ENCODE measurements at places on chromosomes 6 and 20.

DNA sequence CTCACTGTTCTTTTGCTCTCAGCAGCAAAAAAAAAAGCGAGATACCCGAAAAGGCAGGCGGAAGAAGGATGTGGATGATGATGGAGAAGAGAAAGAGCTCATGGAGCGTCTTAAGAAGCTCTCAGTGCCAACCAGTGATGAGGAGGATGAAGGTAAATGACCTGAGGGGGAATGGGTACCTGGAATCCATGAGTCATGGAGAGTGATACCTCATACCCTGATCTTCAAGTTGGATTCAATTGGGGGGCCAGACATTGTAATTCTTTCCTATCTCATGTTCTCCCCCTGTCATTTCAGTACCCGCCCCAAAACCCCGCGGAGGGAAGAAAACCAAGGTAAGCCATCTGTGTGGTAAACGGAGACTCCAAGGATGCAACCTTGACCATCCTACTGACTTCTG, 6.8 kb downstream of the ABCF1 start:
- DNase-seq, result no peak

- DNase-seq, result no peak
Observed at GRCh38 chr20:3545401-3545925, 74.6 kb downstream of the ATRN start.

- no peak for DNase-seq
Observed at GRCh38 chr20:34951252-34951651, 4.4 kb downstream of the GSS start.

DNA sequence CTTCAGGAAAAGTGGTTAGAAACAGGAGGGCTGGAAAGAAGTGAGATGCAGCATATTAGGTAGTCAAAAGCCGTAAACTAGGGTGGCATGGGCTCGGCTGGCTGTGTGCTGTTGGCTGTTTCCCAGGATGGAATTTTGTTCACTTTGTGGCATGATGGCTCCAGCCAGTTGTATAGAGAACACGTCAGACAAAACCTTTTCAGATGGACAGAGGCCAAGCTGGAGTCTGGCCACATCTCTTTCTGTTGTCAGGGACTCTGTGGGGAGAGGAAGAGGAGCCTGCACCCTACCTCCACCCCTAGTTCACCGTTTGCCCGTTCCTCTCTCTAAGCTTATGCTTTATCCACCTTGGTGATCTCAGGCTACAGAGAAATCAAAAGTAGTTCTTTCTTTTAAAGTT, 22.0 kb downstream of the C6orf89 start:
- DNase-seq, result no peak

GRCh38 chr6:108764580-108764950, 83.7 kb upstream of the ARMC2 start:
- DNase-seq, result no peak

DNA sequence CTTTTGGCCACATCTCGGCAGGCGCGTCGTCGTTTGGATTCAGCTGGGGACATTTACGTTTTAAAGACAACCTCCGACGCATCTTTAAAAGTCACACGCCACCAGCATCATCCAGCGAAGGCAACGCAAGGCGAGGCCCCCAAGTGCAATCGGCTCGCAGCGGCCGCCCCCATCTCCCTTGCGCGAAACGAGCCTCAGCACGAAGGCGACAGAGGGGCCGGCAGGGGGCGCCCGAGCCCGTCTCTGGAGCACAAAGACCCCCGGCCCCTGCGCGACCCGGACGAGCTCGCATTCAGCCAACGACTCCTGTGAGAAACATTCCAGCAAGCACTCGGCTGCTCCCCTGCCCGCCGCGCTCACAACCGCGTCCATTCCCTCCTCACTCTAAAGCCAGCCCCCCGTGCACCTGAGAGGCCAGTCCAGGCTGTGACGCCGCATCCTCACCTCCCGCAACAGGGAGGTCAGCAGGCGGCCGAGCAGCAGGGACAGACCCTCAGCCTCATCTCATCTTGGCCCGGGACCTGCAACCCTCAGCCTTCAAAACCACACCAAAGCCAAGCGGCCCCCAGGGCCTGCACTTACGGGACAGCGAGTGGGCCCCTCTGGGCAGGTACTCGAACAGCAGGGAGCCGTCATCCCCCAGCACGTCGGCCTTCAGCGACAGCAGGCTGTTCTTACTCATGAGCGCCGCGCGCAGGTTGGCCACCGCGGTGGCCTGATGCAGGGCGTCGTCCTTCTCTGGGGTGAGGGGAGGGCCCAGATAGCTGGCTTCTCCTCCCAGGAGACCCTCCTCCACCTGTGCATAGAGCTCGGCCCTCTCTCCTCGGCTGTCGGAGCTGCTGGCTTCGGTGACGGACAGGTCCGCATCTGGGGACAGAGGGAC, 35.8 kb downstream of the SLC2A4RG start:
- no peak for DNase-seq

- DNase-seq, result no peak
Observed at GRCh38 chr20:13913131-13913530, 77.3 kb downstream of the SEL1L2 start.

DNA sequence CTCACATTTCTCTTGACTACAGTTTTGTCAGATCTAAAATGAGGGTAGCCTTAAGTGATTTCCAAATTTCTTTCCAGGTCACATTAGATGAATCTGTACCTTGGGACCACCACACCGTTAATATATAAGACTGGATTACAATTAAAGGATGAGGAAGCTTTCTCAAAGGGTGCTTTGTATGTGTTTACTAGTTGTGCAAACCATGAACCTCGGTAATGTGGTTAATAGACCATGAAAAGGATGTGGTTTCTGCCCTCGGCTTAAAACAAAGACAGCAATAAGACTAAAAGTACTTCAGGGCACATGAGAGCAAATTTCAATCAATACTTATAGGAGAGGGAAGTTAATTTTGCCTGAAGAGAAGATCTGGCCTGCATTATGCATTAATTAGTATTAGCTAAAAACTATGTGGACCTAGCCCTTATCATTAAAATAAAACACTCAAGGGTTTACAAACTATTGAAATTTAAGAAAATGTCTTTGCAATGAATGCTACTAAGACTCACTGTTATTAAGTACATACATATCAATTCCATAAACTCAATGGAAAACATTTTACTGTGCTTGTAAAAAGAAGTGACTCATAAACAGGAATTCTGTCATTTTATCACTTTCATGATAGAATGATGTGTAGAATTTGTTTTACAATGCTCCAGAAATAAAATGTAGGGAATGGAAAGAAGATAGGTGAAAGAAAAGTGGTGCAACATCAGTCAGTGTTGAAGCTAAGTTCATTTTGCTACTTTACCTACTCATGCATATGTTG, 936 bp upstream of the TMX4 start:
- DNase-seq, result no peak

DNA sequence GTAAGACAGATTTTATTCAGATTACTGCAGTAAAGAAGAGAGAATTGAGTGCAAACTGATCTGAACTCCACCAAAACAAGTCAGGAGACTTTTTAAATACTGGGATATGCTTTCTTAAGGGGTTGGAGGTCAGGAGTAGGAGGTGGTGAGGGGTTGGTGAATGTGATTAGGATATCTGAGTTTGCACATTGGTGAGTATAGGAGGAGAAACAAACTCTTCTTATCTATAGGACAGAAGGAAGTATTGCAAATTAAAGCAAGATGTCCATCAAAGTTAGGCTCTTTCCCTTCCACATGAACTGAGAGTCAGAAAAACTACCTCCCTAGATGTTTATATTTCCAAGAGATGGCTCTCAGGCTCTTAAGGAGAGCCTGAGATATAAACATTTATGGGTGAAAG, 114.6 kb upstream of the HTR1E start:
- DNase-seq, result no peak

GRCh38 chr20:64188682-64189529, 24.7 kb downstream of the MYT1 start:
- no peak for DNase-seq

DNA sequence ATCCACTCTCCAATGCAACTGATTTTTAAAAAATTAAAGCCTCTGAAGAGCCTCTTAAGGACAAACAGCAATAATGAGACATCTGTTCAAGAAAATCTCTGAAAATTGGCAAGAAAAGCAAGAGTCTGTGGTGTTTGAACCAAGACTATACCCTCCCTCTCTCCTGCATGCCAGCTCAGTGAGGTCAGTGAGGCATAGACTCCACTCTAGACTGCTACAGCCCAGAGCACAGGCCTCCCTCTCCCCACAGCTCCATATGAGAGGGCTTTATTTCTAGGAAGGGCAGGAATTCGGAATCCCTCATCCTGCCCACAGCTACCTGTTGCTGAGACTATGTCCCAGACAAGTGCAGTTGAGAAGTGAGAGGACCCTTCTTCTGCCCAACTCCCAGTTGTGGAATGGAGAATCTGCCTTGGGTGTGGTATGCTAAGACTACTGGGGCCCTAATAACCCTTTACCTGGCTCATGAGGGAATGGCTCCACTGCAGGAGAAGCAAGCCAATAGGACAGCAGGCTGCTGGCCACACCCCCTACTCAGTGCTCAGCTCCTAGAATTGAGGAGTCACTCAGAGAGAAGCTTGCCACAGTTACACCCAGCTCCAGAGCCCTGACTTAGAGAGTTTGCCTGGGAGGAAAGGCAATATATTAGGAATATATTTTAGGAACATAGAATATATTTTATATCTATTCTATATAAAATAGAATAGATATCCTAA, 22.7 kb upstream of the HLA-DQA1 start:
- no peak for DNase-seq

GRCh38 chr6:97401533-97401932, 118.5 kb upstream of the MMS22L start:
- no peak for DNase-seq

GRCh38 chr20:31923388-31924331, 28.2 kb downstream of the PDRG1 start:
- peak; percentile 34 for DNase-seq

- no peak for DNase-seq
Observed at GRCh38 chr6:10460096-10460495, 45.2 kb upstream of the TFAP2A start.

DNA sequence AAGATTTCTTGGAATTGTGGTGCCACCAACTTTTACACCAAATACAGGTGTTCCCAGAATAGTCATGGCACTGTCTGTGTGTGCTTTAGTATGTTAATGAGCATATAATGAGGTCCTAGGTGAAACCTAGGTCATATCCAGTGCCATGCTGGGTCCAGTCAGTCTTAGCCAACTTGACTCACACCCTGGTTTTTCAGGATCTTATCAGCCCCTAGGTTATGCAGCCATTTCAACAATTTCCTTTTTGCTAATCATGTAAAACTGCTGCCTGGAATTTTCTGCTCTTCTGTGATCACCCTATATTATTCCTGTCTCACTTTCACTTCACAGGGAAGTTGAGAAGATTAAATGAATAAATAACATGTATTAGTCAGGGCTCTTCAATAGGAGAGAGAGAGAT, 23.7 kb downstream of the SDHAF4 start:
- no peak for DNase-seq

- no peak for DNase-seq
Observed at GRCh38 chr6:2426561-2427340, 181.3 kb upstream of the GMDS start.

- DNase-seq, result no peak
Observed at GRCh38 chr20:61902221-61902869, 163.3 kb downstream of the TAF4 start.

- no peak for DNase-seq
Observed at GRCh38 chr6:53795340-53795701, 516 bp downstream of the LRRC1 start.

GRCh38 chr6:103672169-103672568, 1187.5 kb downstream of the HACE1 start:
- DNase-seq, result no peak

GRCh38 chr6:20351534-20351933, 50.1 kb upstream of the E2F3 start:
- no peak for DNase-seq

GRCh38 chr20:24825591-24825990, 123.5 kb upstream of the CST7 start:
- DNase-seq, result no peak

DNA sequence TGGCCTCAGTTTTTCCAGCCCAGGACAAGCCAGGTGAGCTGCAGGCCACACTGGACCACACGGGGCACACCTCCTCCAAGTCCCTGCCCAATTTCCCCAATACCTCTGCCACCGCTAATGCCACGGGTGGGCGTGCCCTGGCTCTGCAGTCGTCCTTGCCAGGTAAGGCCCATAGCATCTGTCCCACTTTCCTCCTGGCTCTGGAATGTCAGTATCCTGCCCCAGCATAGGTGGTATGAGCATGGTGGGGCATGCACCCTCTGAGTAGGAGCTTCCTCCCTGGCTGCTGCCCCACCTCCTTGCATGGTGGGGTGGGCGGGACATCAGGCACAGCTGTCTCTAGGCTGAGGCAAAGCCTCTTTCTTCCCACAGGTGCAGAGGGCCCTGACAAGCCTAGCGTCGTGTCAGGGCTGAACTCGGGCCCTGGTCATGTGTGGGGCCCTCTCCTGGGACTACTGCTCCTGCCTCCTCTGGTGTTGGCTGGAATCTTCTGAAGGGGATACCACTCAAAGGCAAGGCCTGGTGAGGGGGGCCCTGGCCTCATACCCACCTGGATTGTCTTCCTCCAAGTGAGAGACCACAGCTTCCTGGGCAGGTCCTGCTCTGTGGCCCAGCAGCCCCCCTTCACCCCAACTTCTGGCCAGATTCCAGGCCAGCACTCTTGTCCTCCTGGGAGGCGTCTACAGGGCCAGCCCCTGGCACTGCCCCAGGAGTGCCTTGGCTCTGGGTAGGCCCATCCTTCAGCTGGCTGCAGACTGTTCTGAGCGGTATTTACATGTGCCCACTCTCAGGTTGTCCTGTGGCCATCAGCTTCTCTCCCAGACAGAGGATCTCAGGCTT, 9.1 kb downstream of the PI16 start:
- DNase-seq, result no peak

- DNase-seq, result peak; percentile 45
Observed at GRCh38 chr20:4112481-4113421, 97.4 kb upstream of the RNF24 start.

DNA sequence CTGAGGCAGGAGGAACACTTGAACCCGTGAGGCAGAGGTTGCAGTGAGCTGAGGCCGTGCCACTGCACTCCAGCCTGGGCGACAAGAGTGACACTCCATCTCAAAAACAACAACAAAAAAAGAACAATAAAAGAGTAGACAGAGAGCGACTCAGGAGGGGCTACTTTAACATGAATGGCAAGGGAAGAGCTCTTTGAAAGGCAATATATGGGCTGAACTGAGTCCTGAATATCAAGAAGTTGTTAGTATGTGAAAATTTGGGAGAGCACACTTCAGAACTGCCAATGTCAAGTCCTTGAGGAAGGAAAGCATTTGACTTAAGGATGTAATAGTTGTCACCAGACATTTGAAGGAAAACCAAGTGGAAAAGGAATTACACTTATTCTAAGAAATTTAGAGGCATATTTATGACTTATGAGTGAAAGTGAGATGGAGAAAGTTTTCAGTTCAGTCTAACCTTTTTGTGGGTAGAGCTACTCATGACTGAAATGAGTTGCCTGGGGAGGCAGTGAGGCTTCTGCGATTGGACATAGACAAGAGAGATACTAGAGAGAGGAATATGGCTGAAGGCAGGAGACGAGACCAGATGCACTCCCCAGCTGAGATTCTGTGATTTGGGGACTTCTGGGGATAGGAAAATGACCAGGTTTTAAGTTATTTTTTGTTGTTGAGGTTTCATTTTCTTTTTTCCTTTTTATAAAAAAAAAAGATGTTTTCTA, 48.6 kb upstream of the SLC16A10 start:
- no peak for DNase-seq
